ENCODE measurements at places on chromosomes 12 and 14. TPM values are rescaled to one million over a fixed set of nuclear protein-coding genes. Genes with fewer than 3 reads are reported as not detected.
A peak's percentile ranks its signal among the peaks of the same experiment; 100 is the strongest.

RNF212B gene
- not detected for total RNA-seq

PPFIA2 gene
- 22.6 TPM for total RNA-seq

GLIPR1L1 gene
- not detected for total RNA-seq

STXBP6 gene
- 8.9 TPM for total RNA-seq

GARIN6 gene
- not detected for total RNA-seq

SPRYD4 gene
- 1.7 TPM for total RNA-seq

C12orf54 gene
- not detected for total RNA-seq

TAS2R9 gene
- total RNA-seq, result not detected

PIWIL1 gene
- total RNA-seq, result not detected

RBP5 gene
- total RNA-seq, result 5.1 TPM

TAS2R30 gene
- total RNA-seq, result 4.4 TPM

TRAFD1 gene
- 23.5 TPM for total RNA-seq

PMCH gene
- not detected for total RNA-seq

AQP2 gene
- 0.33 TPM for total RNA-seq

DNA sequence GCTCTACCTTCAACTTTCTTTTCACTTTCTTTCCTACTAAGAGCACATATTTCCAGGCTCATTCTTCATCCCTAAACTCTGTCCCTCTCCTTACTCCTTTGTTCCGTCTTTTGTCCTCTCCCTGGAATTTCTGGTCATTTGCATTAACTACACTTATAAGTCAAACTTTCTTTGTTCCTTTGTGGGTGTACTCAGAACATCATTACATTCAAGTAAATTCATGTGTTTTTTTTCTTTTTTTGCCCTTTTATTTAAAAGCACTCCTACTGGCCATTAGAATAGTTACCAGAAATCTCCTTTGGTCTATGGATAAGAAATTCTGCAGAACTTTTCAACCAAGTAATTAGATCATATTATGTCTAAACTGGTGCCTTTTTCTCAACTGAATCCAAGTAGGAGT, 802.6 kb downstream of the DIO2 start:
- DNase-seq, result no peak

GRCh38 chr14:89672636-89673511, 255.8 kb upstream of the FOXN3 start:
- no peak for DNase-seq

GRCh38 chr12:2800046-2800570, 5.3 kb downstream of the FKBP4 start:
- no peak for DNase-seq

GRCh38 chr14:89924268-89924667, 30.3 kb downstream of the EFCAB11 start:
- DNase-seq, result no peak

DNA sequence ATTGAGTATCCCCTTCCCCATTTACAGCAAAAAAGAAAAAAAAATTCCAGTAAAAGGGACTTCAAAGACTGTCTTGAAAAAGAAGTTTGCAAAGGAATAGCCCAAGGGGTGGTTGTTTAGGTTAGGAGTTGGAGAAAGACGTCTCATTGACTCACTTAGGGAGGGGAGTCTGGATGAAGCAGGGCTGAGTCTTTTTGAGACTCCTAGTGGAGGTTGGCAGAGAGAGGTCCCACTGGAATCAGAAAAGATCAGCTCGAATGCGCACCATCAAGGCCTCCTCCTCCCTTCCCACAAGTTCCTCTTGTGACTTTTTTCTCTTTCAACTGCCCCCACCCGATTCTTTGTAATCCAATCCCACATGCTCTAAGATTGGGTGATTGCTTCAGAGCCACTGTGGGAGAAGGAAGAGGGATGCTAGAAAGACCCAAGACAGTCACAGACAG, 1.9 kb downstream of the ARHGEF40 start:
- DNase-seq, result no peak

- no peak for DNase-seq
Observed at GRCh38 chr14:68293404-68293803, 473.8 kb downstream of the RAD51B start.

- no peak for DNase-seq
Observed at GRCh38 chr12:88644946-88645702, 64.9 kb upstream of the KITLG start.

GRCh38 chr12:117091758-117092510, 7.3 kb downstream of the TESC start:
- peak; percentile 66 for DNase-seq

GRCh38 chr12:88237954-88238353, 95.8 kb downstream of the TMTC3 start:
- DNase-seq, result no peak

- no peak for DNase-seq
Observed at GRCh38 chr12:17015501-17015900, 409.5 kb upstream of the LMO3 start.

DNA sequence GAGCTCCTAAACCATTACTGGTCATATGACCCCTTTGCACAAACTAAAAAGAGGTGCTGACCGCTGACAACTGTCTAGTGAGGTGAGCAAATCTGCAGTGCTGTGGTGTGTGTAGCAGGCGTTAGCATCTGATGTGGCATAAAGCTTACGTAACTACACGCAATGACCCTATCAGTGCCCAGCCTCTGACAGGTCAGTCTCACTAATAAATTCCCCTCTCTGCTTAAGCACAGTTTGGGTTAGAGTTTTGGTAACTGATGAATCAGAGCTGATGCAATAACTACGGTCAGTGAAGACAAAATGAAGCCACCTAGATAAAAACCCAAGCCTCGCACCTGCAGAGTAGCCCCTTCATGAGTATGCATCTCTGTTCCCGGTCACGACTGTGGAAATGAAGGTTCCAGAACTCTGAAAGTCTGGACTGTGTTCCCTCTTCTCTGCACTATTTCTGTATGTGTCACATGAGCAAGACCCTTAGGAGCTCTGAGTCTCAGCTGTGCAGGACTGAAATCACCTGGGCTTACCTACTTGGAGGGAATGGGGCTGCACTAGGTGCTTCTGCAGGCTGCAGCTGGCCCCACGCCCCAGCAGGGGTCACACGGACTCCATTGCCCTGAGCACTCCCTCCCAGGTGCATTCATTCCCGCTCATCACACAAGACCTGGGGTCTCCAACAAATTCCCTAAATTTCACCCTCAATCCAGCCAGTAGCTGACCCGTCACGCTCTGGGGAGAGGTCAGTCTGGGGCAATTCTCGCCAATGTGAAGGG, 54.4 kb downstream of the RIMBP2 start:
- DNase-seq, result peak; percentile 35

DNA sequence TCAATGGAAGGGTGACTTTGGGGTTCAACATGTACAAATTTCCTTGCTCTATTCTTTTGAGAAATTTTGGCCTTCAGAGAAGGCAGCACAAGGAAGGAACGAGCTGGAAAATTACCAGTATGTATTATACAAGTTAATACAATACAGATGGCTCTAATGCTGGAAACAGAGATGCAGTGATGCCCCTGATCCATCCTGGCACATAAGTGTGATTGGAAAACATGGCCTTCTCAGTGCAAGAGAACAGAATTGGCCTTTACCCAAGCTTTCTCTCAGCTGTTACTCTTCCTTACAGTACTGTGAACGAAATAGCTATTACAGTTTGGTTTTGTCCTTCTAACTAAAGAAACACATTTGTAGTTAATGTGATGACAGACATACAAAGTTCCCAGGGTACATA, 102.5 kb upstream of the GPHB5 start:
- DNase-seq, result no peak

DNA sequence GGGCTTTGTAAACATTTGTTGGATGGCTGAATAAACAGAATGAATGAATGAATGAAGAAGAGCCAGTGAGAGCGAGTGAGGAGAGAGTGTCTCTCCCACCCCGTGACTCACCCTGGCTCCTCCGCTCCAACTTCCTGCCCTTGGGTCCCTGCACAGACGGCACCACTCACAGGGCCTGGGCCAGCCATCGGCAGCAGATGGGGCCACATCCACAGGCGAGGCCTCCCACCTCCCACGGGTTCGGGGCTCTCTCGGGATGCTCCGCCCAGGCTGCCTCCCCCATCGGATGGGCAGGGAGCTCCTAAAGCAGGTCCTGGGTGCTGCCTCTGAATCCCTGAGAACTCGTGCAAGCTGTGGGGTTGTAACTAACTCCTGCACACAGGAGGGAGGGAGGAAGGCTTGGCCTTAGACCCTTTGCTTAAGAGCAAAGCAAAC, 41.3 kb downstream of the CCNK start:
- DNase-seq, result peak; percentile 85

GRCh38 chr14:104441275-104442106, 138.1 kb upstream of the C14orf180 start:
- DNase-seq, result peak; percentile 58

DNA sequence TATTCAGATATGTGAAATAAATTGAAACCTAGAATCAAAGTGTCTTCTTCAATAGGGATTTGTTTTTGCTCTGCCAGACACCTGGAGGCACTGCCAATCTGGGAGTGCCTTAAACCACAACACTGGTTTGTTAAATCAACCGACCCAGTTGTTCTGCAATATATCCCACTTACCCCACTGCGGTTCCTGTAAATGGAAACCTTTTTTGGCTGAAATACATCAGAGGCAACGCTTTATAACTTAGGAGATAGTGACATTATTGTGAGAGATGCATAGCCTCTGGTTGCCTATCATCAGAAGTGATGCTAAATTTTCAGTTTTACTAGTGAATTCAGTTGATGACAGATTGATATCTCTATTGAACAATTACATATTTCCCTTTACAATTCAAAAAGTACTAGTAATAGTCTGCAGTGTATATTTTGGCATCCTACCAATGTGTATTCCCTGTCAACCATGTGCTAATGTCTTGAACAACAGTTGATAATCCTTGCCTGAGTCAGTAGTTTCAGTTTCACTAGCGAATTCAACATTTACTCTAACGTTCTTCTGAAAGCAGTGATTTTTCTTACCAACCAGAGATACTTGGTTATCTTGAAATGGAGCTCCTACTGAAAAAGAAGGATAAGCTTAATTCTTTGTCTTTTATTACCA, 30.5 kb downstream of the PPP2R5C start:
- no peak for DNase-seq

GRCh38 chr12:53757101-53757770, 5.5 kb upstream of the CISTR start:
- DNase-seq, result peak; percentile 96

- no peak for DNase-seq
Observed at GRCh38 chr14:99572173-99572999, 31.6 kb downstream of the CCDC85C start.

DNA sequence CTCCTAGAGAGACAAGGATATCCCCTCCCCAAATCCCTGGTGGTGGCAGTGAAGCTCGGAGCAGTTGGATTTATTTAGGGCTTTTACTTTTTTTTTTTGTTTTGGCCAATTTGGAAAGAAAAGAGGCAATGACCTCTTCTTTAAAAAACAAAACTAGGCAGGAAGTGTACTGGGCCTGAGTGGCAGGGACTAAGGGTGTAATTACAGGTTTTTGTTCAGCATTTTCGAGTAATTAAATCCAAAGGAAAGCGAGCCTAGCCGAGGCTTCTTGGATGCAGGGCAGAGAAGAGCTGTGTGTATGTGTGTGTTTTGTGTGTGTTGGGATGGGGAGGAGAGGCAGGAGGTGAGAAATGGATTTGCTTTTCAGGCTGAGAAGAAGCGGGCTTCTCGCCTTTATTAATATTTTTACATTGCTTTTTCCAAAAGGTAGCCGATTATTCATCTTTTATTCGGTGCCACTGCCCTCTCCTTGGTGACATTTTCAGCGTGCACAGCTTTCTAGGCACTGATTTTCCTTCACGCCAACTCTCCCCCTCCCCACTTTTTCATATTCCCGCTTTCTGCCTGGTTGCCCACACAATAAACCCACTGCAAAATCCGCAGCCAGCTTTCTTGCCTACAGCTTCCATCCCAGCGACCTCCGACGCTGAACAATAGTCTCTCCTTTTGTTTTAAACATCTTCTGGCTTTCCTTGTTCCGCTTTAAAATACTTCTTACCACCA, 8.9 kb upstream of the IRF2BPL start:
- no peak for DNase-seq

DNA sequence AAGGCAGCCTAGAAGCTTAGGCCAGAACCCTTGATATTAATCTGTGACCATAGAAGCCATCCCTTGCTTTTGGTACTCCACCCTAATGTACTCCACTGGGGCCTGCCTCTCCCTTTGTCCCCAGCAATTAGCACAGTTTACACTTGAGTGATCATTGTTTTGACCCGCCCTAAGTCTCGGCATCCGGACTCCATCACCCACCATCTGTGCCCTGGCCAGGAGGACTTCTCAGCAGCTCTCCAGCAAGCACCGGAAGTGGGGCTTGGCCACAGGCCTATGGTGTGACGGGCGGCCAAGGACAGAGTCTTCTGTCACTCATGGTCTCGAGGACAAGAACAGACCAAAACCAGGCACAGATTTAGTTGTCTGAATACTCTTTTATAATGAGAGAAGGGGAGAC, 126.5 kb upstream of the NTF3 start:
- no peak for DNase-seq

- DNase-seq, result no peak
Observed at GRCh38 chr14:23145794-23146350, 26.8 kb upstream of the CEBPE start.

DNA sequence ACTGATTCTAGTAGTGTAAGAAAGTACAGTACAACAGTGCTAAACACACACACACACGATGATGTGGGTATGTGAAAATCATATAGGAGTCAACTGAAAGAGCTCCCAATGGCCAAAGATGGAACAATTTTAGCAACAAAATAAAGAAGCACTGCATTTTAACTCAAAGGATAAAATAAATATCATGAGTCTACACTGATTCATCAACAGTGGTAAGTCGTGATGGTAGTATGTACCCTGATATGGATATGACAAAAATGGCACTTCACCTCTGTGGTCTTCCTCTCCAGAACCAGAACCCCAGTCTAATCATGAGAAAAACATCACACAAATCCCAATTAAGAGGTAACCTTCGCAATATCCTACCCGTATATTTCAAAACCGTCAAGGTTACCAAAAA, 41.4 kb upstream of the TBPL2 start:
- DNase-seq, result no peak

DNA sequence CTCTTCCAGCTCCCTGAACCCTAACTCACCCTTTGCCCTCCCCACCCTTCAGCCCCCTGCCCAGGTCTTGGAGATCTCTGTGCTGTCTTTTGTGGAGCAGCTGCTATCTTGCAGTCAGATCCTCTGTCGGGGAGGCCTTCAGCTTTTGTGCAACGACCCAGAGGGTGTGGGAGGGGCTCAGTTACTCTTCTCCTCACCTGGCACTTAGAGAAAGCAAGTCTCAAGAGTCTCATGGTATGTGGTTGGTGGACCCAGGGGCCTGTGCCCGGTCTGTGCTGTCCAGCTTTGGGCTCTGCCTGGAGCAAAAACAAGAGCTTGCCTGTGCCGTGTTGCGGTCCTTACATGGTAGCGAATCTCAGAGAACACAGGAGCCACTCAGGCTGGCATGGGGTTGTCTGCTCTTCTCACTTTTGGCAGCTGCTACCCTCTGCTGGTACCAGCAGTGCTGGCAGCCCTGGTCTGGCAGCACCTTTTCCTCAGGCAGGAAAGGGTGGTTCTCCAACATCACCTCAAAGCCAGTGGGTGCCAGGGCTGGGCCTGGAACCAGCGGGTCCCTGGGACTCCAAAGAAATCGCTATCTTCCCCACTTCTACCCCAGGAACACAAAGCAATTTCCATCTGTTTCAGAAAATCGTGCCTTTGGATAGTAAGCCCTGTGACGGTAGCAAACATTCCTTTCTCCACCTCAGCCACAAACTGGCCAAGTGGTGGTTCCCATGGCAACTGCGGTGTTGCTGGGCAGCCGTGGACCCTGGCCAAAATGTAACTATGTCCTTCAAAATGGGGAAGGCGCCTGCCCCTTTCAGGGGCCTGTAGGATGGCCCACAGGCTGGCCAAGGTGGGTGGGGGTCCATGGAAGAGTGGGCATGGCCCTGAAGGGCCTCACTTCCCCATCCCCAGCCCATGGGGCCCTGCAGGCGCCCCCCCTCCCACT, 90.0 kb downstream of the RIN3 start:
- DNase-seq, result peak; percentile 77

- no peak for DNase-seq
Observed at GRCh38 chr12:109711596-109712461, 1.8 kb upstream of the FAM222A start.
